ENCODE measurements at places on chromosomes 2 and 18.

- no peak for DNase-seq
Measured at GRCh38 chr2:165274698-165275097, 35.5 kb downstream of the SCN2A start.

GRCh38 chr18:31203096-31203793 lies 40.6 kb upstream of the DSC1 start:
- no peak for DNase-seq

- DNase-seq = no peak
Measured at GRCh38 chr2:20584045-20584398, 66.9 kb downstream of the HS1BP3 start.

GRCh38 chr2:1674276-1674675 lies 70.0 kb downstream of the PXDN start:
- DNase-seq = no peak

GRCh38 chr2:85853499-85854165 lies 35.2 kb downstream of the ST3GAL5 start:
- no peak for DNase-seq

GRCh38 chr18:2687390-2688001 lies 32.0 kb downstream of the SMCHD1 start:
- no peak for DNase-seq

- no peak for DNase-seq
Measured at GRCh38 chr2:10574911-10575310, 114.9 kb downstream of the NOL10 start.

- no peak for DNase-seq
Measured at GRCh38 chr2:43129676-43130547, 96.5 kb downstream of the ZFP36L2 start.

All from NCI-H2081 (cell line).